ENCODE measurements at places on chromosomes 3 and 15.

GRCh38 chr15:90598031-90598577, 68.4 kb downstream of the CRTC3 start:
- DNase-seq, result no peak

DNA sequence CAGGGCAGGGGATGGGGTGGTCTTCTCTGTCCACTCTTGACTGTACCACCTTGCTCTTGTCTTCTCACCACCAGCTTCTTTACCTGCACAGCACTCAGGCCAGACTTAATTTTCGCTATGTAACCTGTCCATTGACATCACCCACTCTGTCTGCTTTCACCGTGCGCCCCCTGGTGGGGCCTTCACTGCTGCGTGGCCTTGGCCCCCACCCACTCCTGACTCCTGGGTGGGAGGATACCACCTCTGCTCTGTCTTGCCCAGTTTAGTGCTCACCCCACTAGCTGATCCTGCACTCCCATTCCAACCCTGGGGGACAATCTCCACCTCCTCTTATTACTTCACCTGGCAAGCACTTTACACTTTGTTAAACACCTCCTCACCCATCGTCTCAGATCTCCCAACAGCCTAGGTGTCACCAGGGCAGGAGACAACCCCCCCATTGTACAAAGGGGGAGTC, 17.7 kb downstream of the PTH1R start:
- DNase-seq, result peak; percentile 70

- no peak for DNase-seq
These were observed 39.8 kb downstream of the PXYLP1 start for GRCh38 chr3:141271279-141272030.

DNA sequence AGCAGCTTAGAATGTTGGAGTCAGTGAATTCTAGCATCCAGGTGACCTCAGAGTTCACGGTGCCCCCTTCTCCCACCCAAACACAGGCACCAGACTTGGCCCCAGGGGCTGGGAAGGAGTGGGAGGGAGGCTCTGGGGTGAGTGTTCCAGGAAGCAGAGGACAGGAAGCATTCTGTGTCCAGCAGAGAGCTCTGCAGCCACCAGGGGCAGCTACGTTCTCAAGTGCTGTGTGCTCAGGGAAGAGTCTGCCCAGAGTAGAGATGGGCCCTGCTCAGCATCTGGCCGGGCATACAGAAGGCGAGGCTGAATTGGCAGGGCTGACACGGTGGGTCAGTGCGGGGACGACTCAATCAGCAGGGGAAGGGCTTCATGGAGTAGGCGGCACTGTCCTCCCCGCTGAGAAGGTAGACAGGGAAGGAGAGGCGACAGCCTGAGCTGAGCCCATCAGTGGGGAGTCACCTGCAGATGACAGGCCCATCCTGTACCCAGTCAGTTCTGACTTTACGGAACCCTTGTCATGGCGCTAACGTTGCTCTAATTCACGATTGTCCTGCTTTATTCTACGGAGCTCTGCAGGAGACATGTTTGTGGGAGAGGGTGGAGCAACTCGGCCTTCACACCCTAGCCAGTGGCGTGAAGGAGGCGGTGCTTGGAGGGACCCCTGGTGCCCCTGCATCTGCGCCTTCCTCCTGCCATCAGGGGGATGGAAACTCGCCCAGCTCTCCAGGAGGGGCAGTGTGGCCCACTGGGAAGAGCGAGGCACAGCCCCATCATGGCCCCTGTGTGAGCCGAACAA, 82.2 kb downstream of the C3orf70 start:
- DNase-seq, result no peak

GRCh38 chr3:69723389-69723788, 15.9 kb upstream of the MITF start:
- no peak for DNase-seq

GRCh38 chr3:114370537-114371174, 76.8 kb downstream of the TIGIT start:
- DNase-seq, result no peak

- no peak for DNase-seq
These were observed 326.8 kb downstream of the NAALADL2 start for GRCh38 chr3:175185903-175186302.

DNA sequence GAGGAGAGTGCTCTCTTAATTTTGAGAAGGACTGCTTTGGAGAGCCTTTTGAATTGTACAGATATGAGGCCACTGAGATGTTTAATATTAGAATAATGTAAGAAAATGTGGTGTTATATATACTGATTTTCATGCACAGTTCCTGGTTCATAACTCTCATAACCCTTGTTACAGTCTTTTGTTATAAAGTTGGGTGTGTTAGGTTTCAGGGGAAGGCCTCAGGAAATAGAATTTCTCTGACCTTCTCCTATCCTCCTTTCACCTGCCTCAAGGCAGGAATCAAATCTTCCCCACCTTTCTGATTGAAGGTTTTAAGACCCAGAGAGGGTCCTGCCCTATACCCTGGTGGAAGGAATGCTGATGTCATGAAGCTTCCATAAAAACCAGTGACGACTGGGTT, 245.9 kb downstream of the NSUN3 start:
- DNase-seq, result no peak

- no peak for DNase-seq
These were observed 240.0 kb upstream of the SEMA6D start for GRCh38 chr15:47477341-47477740.

DNA sequence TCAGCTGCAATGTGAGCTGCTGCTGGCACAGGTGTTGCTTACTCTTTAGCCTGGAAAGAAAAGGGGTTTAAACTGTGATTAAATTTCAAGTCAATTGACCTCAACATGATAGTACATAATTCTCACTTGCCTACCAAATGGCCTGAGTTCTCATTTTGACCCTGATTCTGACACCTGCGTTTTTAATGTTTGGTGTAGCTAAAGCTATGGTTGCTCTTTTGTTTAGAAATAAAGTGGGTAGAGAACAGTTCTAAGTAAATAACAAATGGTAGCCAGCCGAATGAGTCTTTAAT, 100.8 kb upstream of the SOX2 start:
- no peak for DNase-seq

DNA sequence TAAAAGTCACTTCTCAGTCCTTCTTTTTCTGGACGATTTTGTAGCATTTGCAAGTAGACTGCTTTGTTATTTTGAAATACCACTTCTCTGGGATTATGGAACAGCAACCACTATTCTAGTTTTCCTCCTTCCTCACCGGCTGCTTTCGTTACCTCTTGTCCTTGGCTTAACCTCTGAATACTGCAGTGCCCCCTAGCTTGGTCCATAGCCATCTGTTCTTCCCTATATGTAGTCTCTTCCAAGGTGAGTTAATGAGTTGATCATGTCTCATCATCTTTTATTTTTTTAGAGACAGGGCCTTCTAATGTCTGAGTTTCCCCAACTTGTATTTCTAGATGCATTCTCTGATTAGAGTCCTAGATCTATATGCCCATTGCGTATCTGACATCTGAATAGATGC, 694.3 kb downstream of the NTRK3 start:
- DNase-seq, result no peak

DNA sequence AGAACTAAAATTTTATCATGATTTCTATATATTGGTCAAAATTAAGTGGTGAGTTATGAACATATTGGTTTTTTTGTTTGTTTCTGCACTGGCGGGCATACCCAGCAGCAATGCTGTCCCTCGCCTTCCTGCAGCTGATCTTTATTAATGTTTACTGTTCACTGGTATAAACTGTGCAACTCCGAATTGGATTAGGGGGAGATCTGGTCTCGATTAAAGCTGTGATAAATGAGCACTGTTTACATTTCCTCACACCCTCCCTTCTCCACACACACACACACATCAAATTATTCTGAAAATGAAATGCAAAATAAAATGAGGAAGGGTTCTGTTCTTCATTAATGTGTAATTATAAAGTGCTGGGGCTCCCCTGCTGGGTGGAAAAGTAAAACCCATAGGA, 48.5 kb upstream of the DAZL start:
- no peak for DNase-seq

GRCh38 chr15:88663141-88663621, 24.4 kb downstream of the ISG20 start:
- DNase-seq, result no peak

DNA sequence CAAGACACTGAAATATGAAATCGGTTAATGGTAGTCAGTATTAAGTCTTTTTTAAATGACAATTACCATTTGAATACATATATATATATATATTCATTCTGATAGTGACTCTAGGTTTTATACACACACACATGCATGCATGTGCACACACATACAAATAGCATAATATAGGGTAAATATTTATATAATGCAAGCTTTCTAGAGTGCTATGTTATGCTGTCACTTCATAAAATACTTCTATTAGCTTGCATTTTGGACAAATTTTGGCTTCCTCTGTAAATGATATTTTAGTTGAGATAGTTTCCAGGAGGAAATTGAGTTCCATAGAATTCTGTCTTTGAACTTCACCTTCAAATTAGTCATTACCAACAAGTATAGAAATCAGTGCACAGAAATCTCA, 89.9 kb upstream of the EPHA3 start:
- DNase-seq, result no peak

- DNase-seq, result no peak
These were observed 224.3 kb upstream of the SETMAR start for GRCh38 chr3:4078903-4079302.

- DNase-seq, result no peak
These were observed 42.5 kb upstream of the NUDT16 start for GRCh38 chr3:131338948-131339640.

DNA sequence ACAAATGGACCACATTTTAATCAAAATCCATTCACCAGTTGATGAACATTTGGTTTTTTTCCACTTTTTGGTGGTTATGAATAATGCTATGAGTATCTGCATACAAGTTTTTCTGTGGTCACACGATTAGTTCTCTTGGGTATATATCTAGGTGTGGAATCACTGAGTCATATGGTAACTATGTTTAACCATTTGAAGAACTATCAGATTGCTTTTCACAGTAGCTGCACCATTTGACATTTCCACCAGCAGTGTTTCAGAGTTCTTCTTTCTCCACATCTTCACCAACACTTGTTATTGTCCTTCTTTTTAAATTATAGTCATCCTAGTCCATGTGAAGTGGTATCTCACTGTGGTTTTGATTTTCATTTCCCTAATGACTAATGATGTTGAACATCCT, 33.3 kb upstream of the ATG7 start:
- DNase-seq, result no peak

DNA sequence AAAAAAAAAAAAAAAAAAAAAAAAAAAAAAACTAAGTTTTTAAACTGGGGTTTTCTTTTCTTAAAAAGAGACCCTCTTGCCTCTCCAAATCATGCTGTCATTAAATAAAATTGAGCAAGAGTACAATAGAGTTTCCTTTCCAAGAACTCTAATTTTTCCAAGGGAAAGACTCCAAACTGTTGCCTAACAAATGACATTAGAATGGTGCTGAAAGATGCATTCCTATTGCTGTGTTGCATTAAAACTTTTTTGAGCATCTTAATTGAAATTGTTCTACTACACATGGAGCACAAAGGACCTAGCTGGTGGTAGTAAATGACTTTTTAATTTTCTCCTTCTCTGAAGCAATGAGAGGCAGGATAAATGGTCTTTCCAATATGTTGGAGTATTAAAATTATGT, 469.1 kb upstream of the ARHGEF26 start:
- DNase-seq, result no peak

GRCh38 chr3:183502237-183503181, 53.0 kb downstream of the KLHL6 start:
- DNase-seq, result no peak

- DNase-seq, result no peak
These were observed 74.2 kb upstream of the PROK2 start for GRCh38 chr3:71859123-71859519.

GRCh38 chr3:114674036-114674435, 380.2 kb downstream of the TIGIT start:
- no peak for DNase-seq

- peak; percentile 10 for DNase-seq
These were observed 21.3 kb downstream of the DUT start for GRCh38 chr15:48352474-48353072.

DNA sequence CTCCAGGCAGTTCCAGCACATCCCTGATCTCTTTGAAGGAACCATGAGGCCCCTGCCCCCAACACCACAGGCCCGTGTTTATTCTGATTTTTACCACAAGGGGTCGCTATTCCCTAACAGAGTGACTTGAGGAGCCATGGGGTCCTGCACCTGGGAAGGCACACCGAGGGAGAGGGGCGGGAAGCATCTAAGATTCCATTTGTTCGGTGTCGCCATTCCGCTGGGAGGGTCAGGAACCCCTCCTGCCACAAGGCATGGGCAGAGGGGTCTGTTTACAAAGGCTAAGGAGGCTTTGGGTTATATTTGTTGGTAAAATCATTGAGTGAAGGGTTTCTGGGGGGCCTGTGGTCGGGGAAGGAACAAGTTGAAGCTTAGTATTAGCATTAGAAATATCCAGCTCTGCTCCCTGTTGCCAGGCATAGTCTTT, 77.1 kb downstream of the WDR76 start:
- DNase-seq, result no peak

DNA sequence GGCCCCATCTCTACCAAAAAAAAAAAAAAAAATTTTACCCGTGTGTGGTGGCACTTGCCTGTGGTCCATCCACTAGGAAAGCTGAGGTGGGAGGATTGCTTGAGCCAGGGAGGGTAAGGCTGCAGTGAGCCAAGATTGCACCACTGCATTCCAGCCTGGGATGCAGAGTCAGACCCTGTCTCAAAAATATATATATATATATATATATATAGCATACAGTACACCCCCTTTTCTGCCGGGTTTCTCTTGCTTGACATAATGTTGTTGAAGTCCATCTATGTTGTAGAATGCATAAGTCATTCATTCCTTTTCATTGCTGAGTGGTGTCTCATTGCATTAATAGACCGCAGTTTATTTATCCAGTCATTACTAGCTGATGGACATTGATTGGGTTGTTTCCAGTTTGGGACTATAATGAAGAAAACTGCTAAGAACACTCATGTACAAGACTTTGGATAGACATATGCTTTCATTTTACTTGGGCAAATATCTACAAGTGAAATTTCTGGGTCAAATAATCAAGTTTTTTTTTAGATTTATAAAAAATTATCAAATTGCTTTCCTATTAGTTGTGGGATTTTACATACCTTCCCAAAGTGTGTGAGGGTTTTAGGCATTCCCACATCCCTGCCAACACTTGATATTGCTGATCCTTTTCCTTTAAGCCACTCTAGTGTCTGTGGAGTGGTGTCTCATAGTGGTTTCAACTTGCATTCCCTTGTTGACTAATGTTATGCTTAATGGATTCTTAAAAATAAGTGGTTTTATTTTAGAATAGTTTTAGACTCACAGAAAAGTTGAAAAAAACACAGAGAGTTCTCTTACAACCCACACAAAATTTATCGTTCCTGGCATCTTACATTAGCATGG, 2.1 kb upstream of the PRR20G start:
- DNase-seq, result no peak

- no peak for DNase-seq
These were observed 22.3 kb downstream of the IFT80 start for GRCh38 chr3:160376681-160377080.

GRCh38 chr3:53842436-53843194, 3.6 kb downstream of the CHDH start:
- no peak for DNase-seq

GRCh38 chr3:11613851-11614487, 29.7 kb downstream of the VGLL4 start:
- DNase-seq, result no peak

Data from stimulated activated CD8-positive, alpha-beta memory T cell treated with anti-CD3 and anti-CD28 coated beads, Interleukin-4, amount 100 ng/mL, for 4 hours (primary cell).